ENCODE measurements at places on chromosomes 12 and 14.

- DNase-seq, result no peak
These were observed 321.4 kb downstream of the ATP23 start for GRCh38 chr12:58262796-58263195.

DNA sequence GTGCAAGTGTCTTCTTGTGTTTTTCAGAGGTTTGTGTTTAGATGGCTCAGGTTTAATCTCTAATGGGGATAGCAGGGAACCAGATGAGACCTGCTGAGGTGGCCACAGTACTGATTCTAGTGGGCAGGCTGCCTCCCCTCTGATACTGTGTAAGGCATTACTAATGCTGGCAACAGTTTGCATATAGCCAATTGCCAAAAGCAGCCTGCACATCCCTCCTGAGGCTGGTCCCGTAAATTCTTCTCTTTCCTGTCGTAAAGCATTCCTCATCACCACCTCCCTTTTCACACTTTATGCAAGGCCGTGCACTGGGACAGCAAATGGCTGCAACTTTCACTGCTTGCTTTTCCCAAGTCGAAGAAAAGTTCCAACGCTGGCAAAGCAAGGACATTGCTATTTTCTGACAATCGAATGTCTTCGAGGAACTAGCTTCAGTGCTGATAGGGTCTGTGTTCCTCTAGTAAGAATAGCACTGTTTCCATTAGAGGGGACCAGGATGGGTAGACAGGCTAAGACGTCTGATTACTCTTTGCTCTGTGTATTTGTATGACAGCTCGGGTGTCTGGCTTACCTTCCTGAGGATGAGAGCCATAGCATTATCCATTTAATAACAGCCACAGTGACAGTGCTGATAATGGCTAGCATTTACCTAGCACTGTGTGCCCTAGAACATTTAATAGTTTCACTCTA, 178.2 kb upstream of the HIF1A start:
- DNase-seq, result no peak

DNA sequence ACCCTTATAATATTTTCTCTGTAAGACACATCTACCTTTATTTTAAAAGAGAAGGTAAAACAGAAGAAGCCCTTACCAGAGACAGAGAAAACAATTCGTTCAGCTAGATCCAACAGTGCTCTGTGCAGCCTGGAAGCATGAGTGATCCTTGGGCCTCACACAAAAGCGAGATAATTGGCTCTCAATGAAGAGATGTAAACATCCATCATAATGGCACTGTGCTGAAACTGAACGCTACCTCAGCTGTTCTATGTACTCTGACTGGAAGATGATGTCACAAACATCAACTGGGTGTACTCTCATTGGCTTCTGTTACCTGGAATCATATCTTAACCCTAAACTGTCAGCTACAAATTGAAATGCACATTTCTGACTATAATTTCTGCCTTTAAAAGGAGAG, at the start of gene MGAT4C:
Gene MGAT4C, minus strand, starts transcription at position 229 of the 400 bp plus-strand sequence.
- no peak for DNase-seq

DNA sequence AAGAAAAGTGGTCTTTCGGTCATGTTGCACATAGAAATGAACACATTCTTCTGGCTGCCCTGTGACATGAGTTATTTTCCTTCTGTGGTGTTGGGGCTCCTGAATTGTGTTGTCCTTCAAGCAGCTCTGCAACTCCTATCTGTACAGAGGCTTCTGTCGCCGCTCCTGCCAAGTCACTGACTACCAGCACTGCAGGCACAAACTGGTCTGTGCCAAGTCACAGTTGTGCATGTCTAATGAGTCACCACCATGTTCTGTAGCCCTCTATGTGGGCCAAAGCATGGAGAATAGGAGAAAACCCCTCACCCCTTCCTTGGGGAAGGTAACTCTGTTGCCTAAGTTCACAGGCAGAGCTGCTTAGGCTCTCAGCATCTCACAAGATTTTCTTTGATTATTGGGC, 283.3 kb downstream of the RPL10L start:
- DNase-seq, result no peak

- peak; percentile 27 for DNase-seq
These were observed 500 bp downstream of the GPR137C start for GRCh38 chr14:52553002-52553670.

DNA sequence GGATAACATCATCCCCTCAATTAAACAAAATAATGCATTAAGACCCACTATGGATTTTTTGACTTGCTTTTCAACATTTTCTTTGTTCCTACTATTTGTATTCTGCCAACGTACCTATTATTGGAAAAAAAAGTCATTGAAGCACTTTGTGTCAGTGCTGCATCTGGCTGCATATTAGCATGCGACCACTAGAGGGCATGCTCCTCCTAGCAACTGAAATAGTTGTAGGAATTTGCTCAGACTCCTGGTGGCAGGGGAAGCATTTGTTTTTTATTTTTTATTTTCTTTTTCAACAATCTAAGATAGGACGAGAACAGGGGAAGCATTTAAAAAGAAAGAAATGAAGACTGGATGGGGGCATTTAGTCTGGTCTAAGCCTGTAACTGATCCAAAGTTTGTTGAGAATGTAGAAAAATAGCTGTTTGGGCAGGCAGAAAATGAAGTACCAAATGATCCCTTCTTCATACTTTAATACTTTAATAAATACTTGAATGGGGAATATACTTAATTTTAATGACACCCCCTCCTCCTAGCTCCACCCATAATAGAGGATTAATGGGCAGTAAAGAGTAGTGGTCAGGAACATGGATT, 14.5 kb upstream of the CLEC4A start:
- peak; percentile 83 for DNase-seq

- DNase-seq, result no peak
These were observed 71.6 kb upstream of the STXBP6 start for GRCh38 chr14:25121337-25122129.

- DNase-seq, result no peak
These were observed 9.2 kb upstream of the NUAK1 start for GRCh38 chr12:106147956-106148355.

DNA sequence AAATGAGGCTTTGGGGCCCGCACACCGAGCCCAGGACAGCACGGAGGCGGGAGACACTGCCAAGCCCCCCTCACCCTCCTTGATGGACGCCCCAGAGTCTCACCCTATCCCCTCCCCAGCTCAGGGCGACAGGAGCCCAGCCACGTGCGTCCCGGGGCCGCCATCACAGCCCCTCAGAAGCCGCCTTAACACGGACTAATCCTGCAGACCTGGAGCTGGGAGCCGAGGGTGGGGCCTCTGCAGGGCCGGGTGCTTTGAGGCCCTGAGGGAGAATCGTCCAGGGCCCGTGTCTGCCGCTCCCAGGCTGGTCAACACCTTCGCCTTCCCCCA, 79.7 kb upstream of the FBRSL1 start:
- DNase-seq, result no peak

DNA sequence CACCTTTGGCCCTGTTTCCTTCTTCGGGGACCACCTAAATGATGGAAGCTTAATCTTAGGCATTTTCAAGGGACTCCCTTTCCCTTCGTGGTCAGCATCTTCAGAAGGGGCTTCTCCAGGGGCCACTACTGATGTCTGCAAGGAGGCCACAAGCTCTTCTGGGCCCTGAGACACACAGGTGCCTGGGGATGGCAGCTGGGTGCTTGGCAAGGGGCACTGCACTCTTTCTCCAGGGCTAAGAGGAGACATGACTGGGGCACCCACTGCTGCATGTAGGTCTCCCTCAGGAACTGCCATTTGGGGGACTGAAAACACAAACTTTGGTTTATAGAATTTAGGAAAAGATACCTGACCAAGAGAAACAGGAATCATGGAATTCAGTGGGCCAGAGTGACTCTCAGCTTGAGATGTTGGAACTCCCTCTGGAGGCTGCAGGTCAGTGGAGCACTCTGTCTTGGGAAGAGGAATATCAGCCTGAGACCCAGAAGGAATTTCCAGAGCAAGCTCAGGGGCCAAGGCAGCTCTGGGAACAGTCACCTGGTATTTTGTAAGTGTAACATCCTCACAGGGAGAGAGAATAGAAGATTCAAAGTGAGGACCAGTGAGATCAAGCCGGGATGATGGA, 16.0 kb downstream of the PLD4 start:
- DNase-seq, result no peak

DNA sequence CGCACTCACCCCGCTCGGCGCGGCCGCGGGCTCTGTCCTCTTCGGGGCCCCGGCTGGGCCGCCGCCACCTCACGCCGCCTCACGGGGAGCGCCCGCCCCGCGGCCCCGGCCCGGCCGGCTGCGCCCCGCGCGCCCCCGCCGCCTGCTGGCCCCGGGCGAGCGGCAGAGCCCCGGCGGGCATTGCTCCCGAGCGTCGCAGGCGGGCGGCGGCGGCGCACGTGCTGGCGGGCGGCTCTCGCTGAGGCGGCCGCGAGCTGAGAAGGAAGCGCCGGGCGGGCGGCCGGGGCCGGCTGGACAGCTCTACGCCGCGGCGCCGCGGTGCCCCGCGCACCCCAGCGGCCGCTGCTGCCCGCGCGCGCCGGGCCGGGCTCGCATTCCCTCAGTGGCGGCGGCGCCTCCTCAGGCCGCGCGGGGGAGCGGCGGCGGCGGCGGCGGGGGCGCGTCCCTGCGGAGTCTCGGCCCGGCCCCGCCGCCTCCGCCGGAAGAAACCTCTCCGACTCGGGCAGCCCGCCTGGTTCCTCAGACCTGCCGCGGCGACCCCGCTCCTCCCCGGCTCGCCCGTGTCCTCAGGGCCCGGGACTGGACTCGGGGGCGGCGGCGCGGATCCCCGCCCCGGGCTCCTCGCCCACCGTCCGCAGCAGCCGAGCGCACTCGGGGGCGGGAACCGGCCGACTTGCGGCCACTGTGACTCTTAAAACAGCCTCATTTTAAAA, at the start of gene PITPNM2:
Gene PITPNM2, minus strand, starts transcription at position 347 of the 713 bp plus-strand sequence. CDS start 116,500 bp downstream, outside the sequence.
- peak; percentile 52 for DNase-seq

GRCh38 chr12:128815779-128816642, 7.7 kb downstream of the SLC15A4 start:
- DNase-seq, result no peak

DNA sequence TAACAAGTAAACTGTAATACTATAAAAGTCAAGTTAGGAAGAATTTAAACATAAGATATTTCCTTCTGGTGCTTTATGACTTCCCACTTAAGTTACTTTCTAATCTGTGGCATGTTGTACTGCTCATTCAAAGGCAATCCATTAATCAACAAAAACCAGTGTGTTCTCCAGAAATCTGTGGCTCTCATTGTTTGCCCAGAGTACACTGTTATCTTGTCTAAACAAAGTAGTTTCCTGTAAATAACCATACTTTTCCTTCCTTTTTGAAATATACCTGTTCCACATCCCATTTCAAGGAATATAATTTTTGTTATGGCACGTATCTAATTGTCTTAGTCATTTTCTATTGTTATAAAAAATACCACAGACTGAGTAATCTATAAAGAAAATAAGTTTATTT, 184.1 kb downstream of the CCER1 start:
- DNase-seq, result no peak

GRCh38 chr12:115223991-115224390, 540.0 kb upstream of the TBX3 start:
- DNase-seq, result no peak

GRCh38 chr12:130796985-130797686, 41.9 kb downstream of the STX2 start:
- peak; percentile 72 for DNase-seq

DNA sequence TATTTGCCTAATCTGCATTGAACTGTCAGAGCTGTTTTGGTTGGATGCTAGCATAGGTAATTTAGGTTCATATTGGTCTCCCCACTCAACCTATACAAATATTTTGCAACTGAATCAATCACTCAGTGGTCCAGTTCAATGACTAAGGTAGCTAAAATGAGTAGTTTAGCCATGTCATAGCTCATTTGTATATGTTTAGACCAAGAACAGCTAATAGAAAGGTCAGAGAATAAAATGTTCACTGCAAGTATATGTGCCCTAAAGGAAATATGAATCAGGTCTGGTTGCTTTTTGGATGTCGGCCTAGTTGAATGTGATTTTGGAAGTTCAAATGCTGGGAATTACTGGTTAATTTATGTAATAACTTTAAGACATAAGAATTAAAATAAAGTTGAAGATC, 883.9 kb downstream of the LRFN5 start:
- DNase-seq, result no peak

DNA sequence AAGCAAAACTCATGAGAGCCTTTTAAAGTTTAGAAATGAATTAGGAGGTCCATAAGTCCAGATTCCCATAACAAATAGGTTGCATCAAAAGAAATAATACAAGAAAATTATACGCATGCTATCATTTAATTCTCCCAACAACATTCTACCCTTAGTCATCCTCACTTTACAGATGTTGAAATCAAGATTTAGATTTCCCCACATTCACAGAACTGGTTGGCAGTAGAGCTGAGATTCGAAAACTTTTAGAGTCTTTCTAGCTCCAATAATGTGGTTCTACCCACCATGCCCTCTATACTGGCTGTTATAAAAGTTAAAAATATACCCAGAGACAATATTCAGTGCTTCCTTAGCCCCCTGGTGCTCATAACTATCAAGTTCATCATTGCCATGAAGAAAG, 56.6 kb upstream of the METAP2 start:
- no peak for DNase-seq

DNA sequence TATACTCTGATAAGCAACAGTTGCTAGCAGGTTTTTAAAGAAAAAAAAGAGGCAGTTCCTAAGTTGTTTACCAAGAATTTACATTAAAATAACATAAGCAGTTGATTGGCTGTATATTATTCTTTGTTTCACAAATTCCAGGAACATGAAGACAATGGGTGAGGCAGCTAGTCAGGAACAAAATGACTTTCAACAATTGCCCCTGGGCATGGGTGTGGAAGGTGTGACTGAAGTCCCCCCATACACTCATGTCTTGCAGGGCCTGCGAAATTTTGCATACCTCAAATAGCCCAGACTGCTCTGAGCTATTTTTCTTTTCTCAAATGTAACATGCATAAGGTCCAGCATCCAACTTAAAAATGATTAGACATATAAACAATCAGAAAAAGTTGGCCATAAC, 267.2 kb upstream of the DIO3 start:
- no peak for DNase-seq

- no peak for DNase-seq
These were observed 7.2 kb downstream of the TPCN1 start for GRCh38 chr12:113228394-113229028.

GRCh38 chr12:53996240-53997203, 3.4 kb upstream of the HOXC9 start:
- DNase-seq, result no peak

- no peak for DNase-seq
These were observed 258.4 kb upstream of the FAR2 start for GRCh38 chr12:28890664-28891063.

DNA sequence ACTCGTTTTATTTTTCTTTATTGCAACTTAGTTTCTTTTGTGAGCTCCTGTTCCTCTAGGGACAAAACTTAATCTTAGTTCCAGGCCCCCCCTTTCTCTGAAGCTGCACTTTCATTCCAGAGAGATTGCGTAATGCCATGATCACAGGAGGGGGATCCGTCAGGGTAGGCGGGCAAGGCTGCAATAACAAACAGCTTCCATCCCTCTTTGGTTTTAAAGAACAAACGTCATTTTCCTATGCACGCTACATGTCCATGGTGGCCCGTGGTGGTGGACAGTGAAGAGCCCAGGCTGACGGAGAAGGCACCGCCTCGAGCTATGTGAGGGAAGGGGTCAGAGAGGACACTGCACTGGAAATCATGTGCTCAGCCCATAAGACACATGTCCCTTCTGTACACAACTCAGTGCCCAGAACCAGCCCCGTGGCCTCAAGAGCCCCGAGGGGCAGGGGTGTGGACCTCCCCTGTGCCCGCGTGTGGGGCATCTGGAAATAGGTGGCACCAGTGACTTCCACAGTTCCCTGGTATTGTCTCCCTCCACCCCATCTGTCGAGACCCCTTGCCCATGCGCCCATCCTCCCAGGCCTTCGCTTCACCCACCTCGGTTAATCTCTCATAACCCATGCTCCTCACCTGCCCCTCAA, 161.4 kb downstream of the ADGRD1 start:
- no peak for DNase-seq

Measured in stimulated activated CD4-positive, alpha-beta T cell treated with anti-CD3 and anti-CD28 coated beads, Interleukin-4, amount 100 ng/mL, for 24 hours (primary cell).